Smooth muscle cell of bladder (primary cell): ENCODE measurements at places on chromosomes 11 and 22. TPM values are rescaled to one million over a fixed set of nuclear protein-coding genes. Genes with fewer than 3 reads are reported as not detected.

The DNAJB7 gene
- not detected in 2 replicates for total RNA-seq

The SORL1 gene
- 8.5 and 10.2 TPM in 2 replicates for total RNA-seq

The APOBEC3H gene
- total RNA-seq: 0.18 and 0.28 TPM in 2 replicates

The CCDC86 gene
- total RNA-seq: 4.8 and 7.6 TPM in 2 replicates

The TRIM51G gene
- total RNA-seq: not detected in 2 replicates

The CCDC188 gene
- total RNA-seq: 0.46 and 1.3 TPM in 2 replicates

The SCUBE2 gene
- total RNA-seq: 1.7 and 4.4 TPM in 2 replicates

The SBF1 gene
- total RNA-seq: 54.6 and 79.1 TPM in 2 replicates

The DDTL gene
- 0.85 and 0.92 TPM in 2 replicates for total RNA-seq

The CCDC157 gene
- 1.3 and 1.7 TPM in 2 replicates for total RNA-seq

The PLEKHA7 gene
- total RNA-seq: under 0.01 and 0.18 TPM in 2 replicates

The TPBGL gene
- under 0.01 TPM in 1 of 2 replicates, not detected in the other for total RNA-seq
